Midbrain (tissue), 1 donor: ENCODE measurements at places on chromosomes 2 and 18.

DNA sequence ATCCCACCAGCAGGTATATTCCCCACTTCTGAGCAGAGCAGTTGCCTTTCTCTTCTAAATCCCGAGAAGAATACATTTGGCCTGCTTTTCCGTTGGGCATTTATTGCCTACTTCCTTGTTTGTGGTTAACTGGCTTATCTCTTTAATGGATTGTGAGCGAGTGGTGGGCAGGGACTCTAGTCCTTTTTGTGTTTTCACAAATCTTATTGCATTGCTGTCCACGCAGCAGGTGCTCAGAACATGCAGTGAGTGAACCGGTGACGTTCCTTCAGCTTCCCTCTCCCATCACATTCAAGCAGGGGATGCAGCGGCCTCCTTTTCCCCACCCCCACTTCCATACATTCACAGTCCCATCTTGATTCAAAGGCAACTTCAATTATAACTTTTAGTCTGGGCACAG lies 28.9 kb upstream of the GAREM2 start:
- no peak for DNase-seq

- peak; percentile 4 for DNase-seq
These were observed 650.5 kb downstream of the GALR1 start for GRCh38 chr18:77899972-77900754.

DNA sequence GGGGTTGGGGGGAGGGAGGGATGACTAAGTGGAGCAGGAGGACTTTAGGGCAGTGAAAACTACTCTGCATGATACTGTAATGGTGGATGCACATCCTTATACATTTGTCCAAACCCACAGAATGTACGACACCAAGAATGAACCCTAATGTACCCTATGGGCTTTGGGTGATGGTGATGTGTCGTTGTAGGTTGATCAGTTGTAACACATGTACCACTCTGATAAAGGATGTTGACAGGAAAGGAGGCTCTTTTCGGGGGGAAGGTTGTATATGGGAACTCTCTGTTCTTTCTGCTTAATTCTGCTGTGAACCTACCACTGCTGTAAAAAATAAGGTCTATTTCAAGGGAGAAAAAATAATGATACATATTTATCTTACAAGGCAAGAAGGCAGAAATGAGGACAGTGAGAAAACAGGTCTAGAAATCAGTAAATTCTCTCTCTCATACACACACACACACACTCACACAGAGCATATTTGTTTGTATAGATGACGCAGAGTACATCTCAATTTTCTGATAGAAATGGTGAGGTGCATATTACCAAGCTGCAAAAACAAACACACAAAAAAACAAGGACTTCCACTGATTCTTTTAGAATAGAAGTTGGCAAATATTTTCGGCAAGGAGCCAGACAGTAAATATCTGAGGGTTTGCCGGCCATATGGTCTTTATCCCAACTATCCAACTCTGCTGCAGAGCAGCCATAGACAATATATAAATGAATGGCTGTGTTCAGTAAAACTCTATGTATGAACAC lies 20.2 kb downstream of the FAM124B start:
- no peak for DNase-seq

GRCh38 chr2:121524685-121525425 lies 5.8 kb upstream of the RNU4ATAC start:
- no peak for DNase-seq

GRCh38 chr18:55012008-55012407 lies 52.7 kb upstream of the CCDC68 start:
- DNase-seq, result no peak

DNA sequence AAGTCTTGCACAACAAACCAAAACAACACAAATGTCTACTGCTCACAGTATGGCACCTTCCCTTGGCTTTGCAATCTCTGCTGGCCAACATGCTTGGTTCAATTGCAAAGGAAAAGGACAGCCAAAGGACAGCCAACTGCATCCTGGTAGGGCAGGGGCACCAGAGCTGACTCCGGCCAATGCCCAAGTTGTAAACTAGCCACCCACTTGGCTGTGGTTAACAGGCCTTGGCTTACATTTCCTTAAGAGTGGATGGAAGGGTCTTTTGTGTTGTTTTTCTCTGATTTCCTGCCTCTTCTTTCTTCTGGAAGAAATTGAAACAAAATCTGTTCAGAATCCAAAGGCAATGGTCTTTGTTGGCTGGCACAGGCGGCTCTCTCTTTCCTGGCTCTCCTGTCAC lies 119.1 kb upstream of the TRIB2 start:
- DNase-seq, result peak; percentile 51

DNA sequence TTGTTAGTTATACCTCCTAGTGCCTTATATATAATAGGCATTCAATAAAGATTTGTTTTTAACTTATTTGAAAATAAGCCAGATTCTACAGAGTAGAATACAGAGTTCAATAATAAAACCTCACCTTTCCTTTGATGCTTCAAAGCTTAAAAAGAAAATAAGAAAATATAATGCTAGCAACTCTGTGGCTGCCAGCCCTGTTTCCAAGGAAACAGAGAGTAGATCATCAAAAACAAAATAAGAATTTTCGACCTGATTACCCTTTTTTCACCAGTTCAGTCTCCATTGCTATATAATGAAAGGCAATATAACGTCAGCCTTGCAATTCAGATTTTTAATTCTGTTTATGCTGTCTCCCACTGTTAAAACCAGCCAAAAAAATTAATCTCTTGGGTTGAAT lies 8.9 kb upstream of the PGAP1 start:
- DNase-seq, result no peak

DNA sequence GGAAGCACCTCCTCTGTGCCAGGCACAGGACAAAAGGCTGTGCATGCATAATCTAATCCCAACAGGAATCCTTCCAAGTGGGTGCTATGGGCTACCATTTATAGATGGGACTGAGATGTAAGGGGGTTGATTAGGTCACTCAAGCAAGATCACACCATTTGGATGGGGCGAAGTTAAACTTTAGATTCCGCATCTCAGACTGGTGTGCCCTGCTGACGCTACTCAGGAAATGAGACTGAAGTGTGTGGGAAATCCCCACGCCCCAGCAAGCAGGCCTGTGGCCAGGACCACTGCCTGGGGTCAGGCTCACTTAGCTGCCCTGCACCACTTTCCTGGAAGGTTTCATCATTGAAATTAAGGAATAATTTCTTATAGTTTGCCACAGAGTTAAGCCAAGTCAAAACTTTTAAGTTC lies 70.5 kb upstream of the PPP1CB start:
- DNase-seq, result no peak

- DNase-seq, result no peak
These were observed 22.7 kb upstream of the KCNG3 start for GRCh38 chr2:42516418-42516901.

DNA sequence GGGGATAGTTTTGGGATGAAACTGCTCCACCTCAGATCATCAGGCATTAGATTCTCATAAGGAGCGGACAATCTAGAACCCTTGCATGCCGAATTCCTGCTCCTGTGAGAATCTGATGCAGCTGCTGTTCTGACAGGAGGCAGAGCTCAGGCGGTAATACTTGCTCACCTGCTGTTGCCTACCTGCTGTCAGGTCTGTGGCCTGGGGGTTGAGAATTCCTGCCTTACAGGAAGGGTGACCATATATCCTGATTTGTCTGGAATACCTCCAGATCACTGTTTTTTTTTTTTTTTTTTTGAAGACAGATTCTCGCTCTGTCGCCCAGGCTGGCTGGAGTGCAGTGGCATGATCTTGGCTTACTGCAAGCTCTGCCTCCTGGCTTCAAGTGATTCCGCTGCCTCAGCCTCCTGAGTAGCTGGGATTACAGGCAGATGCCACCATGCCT lies 21.7 kb downstream of the ACSL3 start:
- DNase-seq, result no peak

DNA sequence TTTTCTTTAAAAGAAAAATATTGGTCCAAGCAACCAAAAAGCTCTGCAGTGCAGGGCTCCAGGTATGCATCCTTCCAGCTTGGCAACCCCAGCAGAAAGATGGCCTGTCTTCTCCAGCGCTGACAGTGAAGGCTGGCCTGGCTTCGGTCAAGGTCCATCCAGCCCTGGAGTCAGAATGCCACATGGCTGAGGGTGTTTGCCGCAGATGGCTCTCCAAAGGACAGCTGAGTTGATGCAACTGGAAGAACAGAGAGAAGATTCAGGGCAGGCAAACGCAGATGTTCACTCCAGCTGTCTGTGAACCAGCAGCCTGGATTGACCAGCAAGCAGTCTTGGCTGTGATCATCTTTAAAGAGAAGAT lies 51.4 kb downstream of the MARCO start:
- no peak for DNase-seq

DNA sequence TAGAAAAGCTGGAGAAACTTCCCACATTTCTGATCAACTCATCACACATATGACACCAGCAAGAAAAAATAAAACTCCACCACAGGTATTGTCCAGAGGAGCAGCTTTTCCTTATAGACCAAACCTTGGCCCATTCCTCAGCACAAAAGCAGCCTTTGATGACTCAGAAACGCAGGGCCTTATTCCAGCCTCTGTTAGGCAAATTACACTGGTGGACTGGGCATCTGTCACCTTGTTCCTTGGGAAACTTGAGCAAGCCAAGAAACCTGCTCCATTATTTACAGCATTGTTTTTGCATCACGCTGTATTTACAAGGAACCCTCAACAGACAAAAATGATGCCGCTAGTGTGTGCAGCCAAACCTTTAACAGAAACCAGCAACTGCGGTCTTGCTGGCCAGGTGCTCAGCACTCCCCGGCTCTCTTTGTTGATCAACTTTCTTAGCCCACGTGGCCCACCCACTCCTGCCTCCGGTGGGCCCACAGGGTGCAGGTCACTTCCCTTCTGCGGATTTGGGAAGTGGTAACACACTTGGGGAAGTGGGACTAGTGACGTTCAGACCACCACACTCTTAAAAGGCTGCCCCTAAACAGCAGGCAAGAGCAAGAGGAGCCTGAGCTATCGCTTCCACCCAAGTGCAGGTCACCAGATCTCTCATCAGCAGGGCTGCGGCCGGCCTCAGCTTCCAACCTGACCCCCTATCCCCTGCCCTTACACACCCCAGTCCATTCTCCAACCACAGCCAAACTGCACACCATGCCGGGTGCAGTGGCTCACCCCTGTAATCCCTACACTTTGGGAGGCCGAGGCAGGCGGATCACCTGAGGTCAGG lies 1.5 kb downstream of the AP1S3 start:
- DNase-seq, result no peak

DNA sequence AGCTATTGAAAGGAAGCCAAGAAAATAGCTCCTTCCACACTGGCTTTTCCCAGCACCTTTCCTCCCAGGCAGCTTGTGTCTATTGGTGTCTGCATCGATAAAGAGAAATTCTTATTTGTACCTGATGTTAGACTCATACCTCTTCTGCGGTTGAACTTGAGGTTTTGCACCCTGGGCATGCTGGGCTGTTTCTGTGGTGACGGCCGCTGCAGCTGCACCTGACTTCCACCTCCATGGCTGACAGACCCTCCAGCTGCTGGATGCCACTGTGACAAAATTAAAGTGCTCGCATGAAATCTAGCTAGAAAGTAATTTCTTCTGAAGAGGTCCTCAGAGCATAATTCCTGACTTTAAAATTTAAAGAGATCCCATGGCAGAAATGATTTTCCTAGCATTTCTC lies 6.6 kb downstream of the FECH start:
- no peak for DNase-seq

GRCh38 chr2:217995731-217996231 lies 7.0 kb downstream of the TNS1 start:
- no peak for DNase-seq

- DNase-seq, result no peak
These were observed 15.0 kb upstream of the ACMSD start for GRCh38 chr2:134823431-134823830.

DNA sequence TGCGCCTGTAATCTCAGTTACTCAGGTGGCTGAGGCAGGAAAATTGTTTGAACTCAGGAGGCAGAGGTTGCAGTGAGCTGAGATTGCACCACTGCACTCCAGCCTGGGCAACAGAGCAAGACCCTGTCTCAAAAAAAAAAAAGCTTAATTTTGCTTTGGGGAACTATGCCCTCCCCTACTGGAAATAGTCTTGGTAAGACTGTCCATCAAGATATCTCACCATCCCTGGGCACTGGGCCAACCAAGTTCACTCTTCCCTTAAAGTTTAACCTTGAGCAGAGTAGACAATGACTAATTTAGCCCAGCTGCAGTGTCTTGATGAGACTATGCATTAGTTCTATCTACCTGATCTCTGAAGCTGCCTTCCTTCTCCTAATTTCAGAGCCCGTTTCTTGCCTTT lies 44.7 kb downstream of the ASXL2 start:
- DNase-seq, result no peak

GRCh38 chr2:68032702-68033101 lies 30.1 kb downstream of the C1D start:
- DNase-seq, result no peak

- DNase-seq, result peak; percentile 22
These were observed 354.6 kb upstream of the SETBP1 start for GRCh38 chr18:44325903-44326635.

DNA sequence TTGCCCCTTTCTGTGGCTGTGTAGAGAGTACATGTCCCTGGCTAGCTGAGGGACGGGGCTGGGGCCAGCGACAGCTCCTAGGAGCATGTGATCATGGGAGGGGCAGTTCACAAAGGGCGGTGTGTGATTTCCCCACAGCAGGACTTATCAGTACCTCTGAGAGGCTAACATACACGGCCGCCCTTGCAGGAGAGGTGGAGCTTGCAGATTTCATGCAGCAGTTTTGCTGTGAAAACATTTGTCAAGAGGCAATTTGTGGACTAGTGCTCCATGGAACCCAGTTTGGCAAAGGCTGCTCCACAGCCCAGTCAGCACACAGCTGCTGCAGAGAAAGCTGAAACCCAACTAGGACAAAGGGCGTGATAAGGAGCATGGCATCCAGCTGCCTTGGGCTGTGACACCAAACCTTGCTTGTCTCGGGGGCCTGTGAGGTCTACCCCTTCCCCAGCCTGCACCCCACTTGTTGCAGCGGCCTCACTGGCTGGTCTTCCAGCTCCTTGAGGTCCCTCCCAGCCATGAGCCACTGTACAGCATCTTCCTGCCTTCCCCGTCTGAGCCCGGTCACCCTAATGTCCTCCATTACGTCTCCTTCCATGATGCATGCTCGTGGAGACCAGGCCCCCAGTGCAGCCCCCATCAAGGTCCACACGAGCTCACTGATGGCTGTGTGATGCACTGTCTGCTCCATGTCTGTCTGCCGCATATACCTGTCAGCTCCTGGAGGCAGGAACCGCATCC lies 121.4 kb upstream of the HDAC4 start:
- DNase-seq, result no peak

DNA sequence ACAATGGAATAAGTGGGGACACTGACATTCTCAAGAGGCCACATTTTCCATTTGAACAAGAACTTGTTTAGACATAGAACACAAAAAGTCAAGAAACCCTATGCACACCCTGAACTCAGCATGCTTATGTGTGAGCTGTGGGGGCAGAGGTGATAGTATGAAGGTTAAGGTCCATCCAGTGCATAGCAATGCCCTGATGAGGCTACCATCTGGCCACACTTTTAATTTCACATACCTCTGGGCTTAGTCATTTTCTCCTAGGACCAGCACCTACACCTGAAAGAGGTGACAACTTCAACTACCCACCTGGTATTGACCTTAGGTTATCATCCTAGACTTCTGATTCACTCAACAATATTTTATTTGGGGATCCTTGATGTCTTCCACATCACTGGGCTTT lies 139.8 kb downstream of the PIK3C3 start:
- no peak for DNase-seq
